Osteocyte (in vitro differentiated cells): ENCODE measurements at places on chromosomes 1 and 21. TPM values are rescaled to one million over a fixed set of nuclear protein-coding genes. Genes with fewer than 3 reads are reported as not detected.

DNA sequence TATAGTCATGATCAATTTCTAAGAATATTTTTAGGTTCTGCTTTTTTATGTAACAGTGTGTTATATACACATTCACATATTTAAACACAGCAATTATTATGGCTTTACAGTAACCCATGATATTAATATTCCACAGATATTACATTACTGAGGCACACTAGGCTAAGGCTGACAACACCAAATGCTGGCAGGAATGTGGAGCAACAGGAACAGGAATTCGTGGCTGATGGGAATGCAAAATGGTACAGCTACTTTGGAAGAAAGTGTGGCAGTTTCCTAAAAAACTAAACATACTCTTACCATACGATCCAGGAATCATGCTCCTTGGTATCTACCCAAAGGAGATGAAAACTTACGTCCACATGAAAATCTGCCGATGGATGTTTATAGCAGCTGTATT lies 1.9 kb upstream of the KCNJ9 start:
- H3K27me3 ChIP-seq = peaks cover 86% of the 10 kb centered on the region
- no peak overlapping the region for H3K27ac ChIP-seq
- no peaks in the 10 kb centered on the region for H3K36me3 ChIP-seq

DNA sequence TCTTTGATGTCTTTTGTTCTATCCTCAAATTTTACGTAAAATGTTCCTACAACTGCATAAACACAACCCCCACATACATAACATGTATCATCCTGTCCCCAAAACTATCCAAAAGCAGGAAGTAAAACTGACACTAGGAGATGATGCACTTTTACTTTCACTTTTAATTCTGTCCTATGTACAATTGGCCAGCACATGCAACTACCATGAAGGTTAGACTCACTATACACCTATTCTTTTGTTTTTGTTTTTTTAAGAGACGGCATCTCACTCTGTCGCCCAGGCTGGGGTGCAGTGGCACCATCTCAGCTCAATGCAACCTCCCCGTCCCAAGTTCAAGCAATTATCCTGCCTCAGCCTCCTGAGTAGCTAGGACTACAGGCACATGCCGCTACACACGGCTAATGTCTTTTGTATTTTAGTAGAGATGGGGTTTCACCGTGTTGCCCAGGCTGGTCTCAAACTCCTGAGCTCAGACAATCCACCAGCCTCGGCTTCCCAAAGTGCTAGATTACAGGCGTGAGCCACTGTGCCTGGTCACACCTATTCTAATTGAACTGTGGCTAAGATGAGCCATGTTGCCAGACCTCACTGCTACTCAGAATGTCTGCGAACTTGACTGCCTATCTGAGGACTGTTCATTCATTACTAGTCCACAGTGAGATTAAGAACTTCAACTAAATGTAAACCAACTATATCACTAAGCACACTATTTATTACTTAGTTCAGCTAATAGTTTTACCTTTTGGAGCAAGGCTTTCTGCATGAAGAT lies 48.0 kb downstream of the TOR3A start:
- H3K27me3 ChIP-seq = no peaks in the 10 kb centered on the region
- peak overlapping the region; percentile 80 for H3K27ac ChIP-seq
- peaks cover 39% of the 10 kb centered on the region for H3K4me1 ChIP-seq
- no peak for DNase-seq

DNA sequence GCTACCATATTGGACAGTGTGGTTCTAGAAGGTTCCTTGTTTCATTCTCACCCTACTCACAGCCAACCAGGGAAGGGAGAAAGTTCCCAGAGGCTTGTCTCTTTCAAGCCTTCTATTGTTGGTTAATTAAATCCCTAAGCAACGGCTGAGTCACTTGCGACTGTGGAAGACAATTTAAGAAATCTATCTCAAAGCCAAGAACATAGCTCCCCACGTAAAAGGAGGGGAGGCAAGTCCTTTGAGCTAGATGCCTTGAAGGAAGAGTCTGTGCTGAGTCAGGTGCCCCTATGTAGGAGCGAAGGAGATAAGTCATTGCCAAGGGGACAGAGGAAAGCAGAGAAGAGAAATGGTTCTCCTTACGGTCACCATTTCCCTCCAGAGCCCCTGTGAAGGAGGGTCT lies 79.4 kb upstream of the PPP2R5A start:
- no peak overlapping the region for H3K4me3 ChIP-seq
- H3K27me3 ChIP-seq = peaks cover 2% of the 10 kb centered on the region
- H3K4me1 ChIP-seq = no peaks in the 10 kb centered on the region

GRCh38 chr1:20194757-20195461 lies 8.6 kb upstream of the PLA2G2C start:
- H3K4me1 ChIP-seq = no peaks in the 10 kb centered on the region
- H3K36me3 ChIP-seq = no peaks in the 10 kb centered on the region
- no peak for DNase-seq
- H3K27ac ChIP-seq = no peak overlapping the region
- H3K4me3 ChIP-seq = no peak overlapping the region

DNA sequence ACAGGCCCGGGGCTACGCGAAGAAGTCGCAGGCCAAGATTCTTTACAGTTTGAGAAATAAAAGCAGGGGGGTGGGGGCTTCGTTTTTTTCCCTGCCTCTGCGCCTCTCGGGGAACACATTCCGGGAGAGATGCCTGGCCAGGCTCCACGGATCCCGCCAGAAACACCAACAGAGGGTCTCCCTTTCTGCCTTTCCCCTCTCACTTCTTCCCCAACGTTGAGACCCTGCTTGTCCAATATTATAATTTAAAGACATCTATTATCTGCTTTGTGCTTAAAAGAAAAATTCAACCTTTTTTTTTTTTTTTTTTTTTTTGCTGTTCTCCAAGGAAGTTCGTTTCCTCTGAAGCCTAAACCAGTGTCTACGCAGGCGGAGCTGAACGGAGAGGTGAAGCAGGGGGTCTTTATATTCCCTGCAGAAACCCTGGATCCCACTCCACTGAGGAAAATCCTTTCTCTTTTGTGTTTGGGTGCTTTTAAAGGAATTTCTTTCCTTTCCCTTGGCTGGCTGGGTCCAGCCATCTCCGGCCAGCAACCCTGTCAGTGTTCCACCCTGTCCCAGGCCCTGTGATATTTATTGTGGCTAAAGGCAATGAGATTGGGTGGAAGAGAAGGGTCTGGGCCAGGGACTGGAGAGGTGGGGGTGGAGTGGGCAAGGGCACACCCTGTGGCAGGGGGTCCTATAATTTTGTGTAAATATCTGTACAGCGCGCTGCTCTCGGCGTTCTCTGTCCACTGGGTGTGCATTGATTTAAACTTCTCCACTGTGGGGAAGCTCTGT lies 2.2 kb downstream of the FOXD2 start:
- H3K36me3 ChIP-seq = no peaks in the 10 kb centered on the region
- no peaks in the 10 kb centered on the region for H3K27me3 ChIP-seq
- H3K4me1 ChIP-seq = peaks cover 19% of the 10 kb centered on the region
- DNase-seq = no peak
- no peak overlapping the region for H3K4me3 ChIP-seq
- H3K27ac ChIP-seq = no peak overlapping the region

The ITLN1 gene
- not detected in 2 replicates for total RNA-seq

The LINGO4 gene
- total RNA-seq = not detected in 2 replicates

The DDAH1 gene
- 40.8 and 46.8 TPM in 2 replicates for total RNA-seq
